Stimulated activated CD8-positive, alpha-beta memory T cell treated with anti-CD3 and anti-CD28 coated beads, Interleukin-7, amount 100 ng/mL, for 4 hours (primary cell): ENCODE measurements at places on chromosomes 13 and 19.

- no peak for DNase-seq
These were observed 128.9 kb downstream of the CDK8 start for GRCh38 chr13:26382835-26383234.

DNA sequence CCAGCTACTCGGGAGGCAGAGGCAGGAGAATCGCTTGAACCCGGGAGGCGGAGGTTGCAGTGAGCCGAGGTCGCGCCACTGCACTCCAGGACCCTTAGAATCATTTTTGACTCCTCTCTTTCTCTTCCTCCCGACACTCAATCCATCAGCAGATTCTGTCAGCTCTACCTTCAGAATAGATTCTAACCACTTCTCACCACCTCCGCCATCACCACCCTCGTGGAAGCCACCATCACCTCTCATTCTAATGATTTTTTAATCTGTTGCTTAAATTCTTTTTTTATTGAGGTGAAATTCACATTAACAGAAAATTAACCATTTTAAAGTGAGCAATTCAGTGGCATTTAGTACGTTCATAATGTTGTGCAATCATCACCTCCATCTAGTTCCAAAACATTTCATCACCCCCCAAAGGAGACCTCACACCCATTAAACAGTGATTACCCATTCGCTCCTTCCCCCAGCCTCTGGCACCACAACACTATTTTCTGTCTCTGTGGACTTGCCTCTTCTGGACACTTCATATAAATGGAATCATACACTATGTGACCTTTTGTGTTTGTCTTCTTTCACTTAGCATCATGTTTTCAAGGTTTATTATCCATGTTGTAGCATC lies 5.0 kb upstream of the CCDC61 start:
- DNase-seq: no peak

GRCh38 chr13:22162889-22163288 lies 492.0 kb downstream of the FGF9 start:
- DNase-seq: no peak

GRCh38 chr13:60794751-60795150 lies 397.7 kb downstream of the TDRD3 start:
- DNase-seq: no peak

- DNase-seq: no peak
These were observed 20.3 kb downstream of the ALOX5AP start for GRCh38 chr13:30755678-30756077.

- no peak for DNase-seq
These were observed 104.6 kb upstream of the RAP2A start for GRCh38 chr13:97329331-97329730.

DNA sequence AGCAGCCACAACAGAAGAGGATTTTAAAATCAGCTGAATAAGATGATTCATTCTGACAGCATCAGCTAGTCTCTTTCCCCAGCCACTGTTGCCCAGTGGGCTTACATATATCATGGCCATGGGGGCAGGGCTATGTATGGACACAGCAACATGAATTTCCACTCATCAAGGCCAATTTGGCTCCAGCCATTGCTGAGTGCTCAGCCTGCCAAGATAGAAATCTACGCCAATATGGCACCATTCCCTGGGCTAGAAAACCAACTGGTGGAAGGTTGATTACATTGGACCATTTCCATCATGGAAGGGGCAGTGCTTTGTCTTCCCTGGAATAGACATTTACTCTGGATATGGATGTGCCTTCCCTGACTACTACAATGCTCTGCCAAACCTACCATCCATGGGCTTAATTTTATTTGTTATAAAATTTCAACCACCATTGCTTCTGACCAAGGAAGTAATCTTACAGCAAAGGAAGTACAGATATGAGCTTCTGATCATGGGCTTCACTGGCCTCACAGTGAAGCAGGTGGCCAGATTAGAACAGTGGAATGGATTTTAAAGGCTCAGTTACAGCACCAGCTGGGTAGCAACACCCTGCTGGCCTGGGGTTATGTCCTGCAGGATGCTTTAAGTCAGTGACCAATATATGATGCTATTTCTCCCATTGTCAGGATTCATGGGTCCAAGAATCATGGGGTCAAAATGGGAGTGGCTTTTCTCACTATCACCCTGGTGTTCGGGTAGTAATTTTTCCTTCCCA lies 9.8 kb upstream of the ALOX5AP start:
- no peak for DNase-seq

DNA sequence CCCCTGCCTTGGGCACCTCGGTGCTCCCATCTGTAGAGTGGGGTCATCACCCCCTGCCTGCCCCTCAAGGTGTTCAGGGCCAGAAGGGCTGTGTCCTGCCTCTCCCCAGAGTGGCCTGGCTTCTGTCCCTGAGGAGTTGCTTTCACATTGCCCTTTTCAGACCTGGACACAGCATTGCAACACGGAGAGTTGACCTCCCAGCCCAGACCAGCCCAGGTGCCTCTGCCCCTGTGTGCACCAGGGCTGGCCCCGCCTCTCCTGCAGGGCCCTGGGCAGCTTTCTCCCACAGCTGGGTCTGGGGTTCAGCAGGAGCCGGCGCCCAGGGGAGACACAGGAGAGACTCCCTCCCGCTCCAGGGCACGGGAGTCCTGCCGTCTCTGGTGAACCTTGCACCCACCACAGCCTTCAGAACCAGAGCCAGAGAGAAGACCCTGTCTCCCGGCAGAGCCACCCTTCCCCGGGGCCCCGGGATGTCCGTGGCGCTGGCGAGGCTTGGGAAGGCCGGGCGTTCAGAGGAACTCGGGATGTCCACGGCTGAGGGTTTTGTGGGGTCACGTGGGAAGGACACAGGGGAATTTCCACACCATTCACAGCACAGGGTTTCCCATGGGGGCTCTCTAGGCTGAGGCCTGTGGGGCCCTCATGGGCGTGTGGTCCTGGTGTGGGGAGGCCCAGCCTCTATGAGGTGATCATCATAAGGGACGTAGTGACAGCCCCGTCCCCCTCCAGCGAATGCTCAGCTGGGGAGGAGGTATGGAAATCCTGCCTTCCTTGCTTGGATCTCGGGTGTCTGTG lies 23.2 kb downstream of the C13orf46 start:
- no peak for DNase-seq

DNA sequence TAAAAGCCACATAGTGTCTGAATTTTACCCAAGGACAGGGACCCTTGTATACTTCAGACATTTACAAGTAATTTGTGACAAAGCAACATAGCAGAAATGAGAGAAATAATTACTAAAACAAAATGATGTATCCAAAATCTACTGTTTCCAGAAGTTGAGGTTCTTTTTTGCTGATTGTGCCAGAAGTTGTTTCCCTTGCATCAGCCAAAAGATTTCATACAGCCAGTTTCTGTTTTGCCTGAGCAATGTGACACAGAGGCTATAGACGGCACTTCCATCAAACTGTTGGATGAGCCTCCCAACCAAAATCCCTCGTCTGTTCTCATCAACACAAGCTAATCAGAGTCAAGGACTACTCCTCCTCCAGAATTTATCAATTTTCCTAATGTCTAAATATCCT lies 913.2 kb upstream of the GPC6 start:
- no peak for DNase-seq

- no peak for DNase-seq
These were observed at the start of gene CAMSAP3 for GRCh38 chr19:7595466-7596133. CAMSAP3 (plus strand) TSS chr19:7595863; CDS start chr19:7596003, 140 bp downstream.

GRCh38 chr19:42129399-42130253 lies 2.6 kb downstream of the POU2F2 start:
- DNase-seq: no peak

DNA sequence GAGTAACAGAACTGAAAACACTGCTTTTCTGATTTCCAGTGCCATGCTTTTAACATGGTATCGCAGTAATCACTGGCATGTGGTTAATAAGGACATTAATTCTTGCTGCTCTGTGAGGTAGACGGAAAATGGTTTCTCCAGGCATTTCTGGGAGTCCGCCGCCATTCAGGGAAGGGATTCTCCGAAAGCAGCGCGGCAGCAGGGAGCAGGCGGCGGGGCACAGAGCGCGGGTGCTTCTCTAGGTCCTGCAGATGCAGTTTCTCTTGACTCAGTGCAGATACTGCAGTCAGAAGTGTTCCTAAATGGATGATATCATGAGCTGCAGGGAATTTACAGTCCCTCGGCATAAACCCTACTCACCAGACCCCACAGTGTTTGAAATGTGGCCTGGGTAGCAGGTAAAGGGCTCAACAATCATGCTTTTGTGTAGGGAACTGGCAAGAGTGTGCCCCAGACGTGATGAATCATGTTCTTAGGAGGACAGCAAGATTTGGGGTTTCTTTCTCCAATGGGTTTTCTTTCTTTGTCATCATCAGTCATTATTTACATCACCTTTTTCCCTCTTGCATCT lies 338.6 kb upstream of the ARGLU1 start:
- no peak for DNase-seq

DNA sequence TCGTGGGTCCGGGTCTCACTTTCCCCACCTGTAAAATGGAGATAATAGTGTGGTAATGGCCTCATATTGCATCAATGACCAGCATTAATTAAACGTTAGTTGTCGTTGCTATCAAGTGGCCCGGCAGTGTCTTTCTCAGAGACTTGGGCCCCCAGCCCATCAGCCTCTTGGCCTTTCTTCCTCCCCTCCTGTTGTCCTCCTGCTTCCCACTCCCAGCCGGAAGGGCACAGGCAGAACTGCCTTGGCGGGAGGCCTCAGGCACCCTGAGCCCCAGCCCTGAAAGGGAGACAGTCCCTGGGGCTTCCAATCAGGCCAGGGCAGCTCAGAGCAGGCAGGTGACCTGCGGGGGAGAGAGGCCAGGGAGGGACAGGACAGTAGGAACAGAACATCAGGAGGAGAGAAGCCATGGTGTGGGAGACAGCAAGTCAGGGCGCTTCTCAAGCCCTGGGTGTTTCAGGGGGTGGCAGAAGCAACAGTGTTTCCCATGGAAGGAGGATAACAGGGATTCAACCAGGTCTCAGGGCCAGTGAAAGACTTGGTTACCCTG lies 4.6 kb downstream of the MARK4 start:
- no peak for DNase-seq

DNA sequence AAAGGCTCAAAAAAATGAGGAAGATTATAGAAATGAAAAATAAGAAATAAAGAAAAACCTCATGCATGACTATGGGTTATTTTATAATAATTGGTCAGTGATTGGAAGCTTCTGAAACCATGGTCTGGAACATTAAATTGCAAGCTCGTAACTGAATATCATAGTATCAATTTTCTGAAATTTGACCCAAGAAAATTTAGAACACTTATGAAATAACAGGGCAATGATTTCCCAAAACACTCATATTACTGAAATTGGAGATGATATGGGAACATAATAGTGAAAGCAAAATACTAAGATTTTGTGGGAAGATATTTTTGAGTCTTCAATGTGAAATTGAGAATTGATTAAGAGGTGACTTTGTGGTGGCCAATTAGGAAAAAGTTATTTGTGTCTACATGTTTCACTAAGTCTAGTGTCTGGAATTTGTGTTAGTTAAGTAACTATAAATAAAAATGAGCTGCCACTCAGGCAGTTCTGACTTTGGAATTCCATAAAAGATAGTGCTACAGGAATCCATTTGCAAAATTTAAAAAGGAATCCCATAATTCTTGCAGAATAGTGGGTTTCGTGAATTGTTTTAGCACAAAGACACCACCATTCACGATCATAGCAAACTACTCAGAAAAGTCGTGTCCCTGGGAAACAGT lies 603.0 kb downstream of the LMO7 start:
- no peak for DNase-seq

DNA sequence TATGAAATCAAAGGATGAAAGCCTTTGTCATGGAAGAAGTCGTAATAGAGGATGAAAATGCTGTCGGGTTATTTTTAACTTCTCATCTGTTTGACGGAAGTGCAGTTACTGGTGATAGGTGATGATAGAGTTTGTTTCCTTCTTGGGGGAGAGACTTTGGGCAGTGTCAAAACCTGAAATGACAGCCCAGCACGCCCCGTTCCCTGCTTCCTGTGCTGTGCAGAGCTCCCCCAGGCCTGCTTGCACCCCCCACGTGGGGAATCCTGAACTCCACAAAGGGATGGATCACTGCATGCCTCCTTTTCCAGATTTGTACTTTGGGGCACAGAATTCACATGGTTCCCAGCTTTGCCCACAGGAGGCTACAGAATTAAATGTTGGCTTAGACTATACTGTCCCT lies 102.7 kb downstream of the ATP11A start:
- DNase-seq: no peak
